WERI-Rb-1 (cell line): ENCODE measurements at places on chromosomes 4 and X.

DNA sequence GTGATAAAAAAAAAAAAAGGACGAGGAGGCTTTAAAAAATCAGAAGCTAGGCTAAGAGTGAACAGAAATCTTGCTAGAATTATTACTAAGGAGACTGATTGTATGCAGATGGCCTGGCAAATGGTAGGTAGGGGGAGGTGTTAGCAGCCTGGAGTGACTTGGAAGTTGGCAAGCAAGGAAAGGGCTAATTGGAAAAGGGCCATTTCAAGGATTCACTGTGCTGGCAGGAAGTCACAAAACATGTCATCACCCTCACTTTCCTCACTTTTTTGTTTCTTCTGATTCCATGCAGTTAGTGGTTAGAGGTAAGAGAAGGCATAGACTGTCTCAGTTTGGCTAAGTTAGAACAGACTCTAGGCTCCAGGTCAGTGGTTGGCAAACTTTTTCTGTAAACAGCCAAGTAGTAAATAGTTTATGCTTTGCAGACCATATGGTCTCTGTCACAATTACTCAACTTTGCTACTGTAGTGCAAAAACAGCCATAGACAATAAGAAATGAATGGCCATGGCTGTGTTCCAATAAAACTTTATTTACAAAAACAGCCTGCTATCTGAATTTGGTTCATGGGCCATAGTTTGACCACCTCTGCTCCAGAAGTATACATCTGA, 646.5 kb upstream of the ACTRT1 start:
- no peak for DNase-seq

- DNase-seq: no peak
Measured at GRCh38 chrX:71198066-71198465, 25.0 kb upstream of the GJB1 start.

DNA sequence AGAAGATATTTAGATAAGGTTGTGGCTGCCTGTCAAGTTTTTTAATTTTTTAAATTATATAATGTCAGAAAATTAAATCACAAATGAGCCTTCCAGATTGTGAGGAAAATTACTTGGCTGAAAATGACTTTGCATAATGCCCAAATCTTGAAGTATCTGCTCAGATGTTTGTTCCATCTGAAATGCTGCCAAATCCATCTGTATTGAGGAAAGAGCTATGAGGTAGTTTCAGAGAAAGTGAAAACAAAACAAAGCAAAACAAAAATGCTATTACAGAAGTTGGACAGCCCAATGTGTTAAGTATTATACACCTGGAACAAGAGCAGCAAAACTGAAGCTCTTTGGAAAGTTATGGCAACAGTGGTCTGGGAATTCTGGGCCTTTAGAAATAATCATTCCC, 23.3 kb upstream of the GUCY1B1 start:
- no peak for DNase-seq

DNA sequence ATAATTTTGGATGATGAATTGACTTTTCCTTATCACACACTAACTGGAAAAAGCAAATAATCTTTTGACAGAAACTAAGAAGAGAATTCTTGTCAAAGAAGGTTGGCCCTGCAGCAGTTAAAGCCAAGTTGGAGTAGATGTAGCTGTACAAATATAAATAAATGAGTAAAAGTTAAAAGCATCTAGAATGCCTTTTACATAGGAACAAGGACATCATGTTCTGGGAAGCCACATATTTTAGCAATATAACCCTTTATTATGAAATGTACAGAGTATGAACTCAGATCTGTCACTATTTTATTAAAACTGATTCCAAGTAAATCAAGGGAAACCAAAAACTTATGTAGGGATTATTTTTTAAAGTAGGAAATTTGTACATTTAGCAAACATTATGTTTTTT, 269.4 kb upstream of the FAT4 start:
- DNase-seq: no peak

DNA sequence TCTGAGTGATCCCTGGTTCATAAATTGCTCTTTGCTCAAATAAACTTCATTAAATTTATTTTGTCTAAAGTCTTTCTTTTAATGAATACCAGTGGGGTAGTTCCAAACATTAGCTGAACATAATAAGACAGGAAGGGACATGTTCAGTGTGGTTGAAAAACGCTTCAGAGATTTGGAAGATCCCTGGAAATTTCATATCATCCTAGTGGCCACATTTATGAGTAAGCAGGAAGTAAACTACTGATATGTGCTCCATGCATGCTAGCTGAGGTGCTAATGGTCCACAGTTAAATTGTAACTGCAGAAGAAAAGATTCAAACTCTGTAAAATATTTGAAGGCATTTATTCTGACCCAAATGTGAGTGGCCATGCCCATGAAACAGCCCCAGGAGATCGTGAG, 1328.7 kb downstream of the ADGRL3 start:
- no peak for DNase-seq

GRCh38 chrX:35809781-35810180, 11.6 kb downstream of the MAGEB16 start:
- no peak for DNase-seq

GRCh38 chr4:108170631-108171338, 2.1 kb upstream of the LEF1 start:
- DNase-seq: no peak

GRCh38 chrX:9456250-9457074, 8.4 kb upstream of the TBL1X start:
- DNase-seq: no peak

DNA sequence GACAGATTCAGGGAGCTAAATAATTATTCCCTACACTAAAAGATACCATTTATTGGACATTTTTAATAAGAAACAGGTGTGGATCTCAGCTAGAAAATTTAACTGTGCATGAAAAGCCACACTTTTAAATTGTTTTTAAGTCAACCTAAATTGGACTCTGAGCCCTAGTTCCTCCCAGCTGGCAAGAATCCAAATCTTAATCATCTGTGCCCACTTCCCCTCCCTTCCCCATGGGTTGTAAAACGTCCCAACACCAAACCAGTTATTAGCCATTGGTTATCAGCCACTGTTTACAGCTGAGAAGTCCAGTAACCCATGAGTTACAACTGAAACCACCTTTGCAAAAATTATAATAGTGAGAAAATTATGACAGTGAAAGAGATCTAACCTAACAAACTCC, 125.6 kb upstream of the S100G start:
- DNase-seq: no peak

DNA sequence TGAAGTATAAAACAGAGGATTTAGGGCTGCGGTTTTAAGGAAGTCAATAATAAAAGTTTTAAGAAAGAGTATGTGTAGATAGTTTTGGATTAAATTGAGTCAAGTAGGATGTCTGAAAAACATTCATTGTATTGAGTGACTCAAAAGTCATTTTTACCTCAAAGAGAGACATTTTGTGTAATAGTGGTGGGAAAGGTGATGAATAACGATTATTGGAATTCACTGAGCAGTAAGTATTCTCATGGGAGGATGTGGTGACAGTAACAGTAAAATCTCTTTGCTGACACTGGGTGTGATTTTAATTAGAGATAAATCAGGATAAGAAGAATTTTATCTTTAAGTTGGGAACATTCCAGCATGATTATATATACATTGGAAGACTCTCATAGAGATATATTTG, 233.6 kb downstream of the PDHA2 start:
- no peak for DNase-seq

GRCh38 chrX:22122510-22122909, 90.4 kb downstream of the PHEX start:
- DNase-seq: no peak

DNA sequence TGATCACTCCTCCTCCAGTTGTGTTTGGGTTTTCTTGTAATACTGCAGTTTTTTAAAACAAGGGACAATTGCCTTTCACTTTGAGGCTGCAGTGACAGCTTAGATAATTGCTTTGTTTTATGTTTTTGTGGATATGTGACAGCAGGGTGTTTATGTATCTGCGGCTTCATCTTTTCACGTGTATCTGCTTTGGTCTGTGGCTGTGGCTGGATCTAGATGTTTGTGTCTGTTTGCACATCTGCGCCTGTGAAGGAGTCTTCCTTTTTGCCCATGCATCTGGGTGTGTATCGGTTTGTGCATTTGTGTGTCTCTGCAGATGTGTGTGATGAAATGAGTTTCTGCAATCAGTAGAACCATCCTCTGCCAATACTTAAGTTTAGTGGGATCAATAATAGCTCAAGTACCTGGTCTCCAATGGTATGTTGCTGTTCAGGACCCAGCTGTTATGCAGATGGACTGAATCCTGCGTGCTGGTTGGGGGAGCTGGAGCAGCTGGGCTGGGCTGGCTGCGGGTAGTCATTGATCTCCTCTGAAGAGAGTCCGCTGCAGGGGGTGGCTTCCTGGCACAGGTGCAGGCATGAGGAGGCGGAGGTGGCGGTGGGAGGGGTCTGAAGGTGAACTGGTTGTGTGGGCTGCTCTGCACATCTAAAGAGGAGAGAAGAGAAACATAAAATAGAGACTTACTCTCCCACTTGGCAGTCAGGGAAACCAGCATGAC, 390.3 kb downstream of the SH2D1A start:
- DNase-seq: no peak

- DNase-seq: no peak
Measured at GRCh38 chr4:71830-72229, 18.7 kb downstream of the ZNF595 start.

- DNase-seq: no peak
Measured at GRCh38 chrX:55490974-55491373, 1.3 kb upstream of the USP51 start.

GRCh38 chr4:88352062-88352740, 26.5 kb upstream of the HERC6 start:
- DNase-seq: no peak

DNA sequence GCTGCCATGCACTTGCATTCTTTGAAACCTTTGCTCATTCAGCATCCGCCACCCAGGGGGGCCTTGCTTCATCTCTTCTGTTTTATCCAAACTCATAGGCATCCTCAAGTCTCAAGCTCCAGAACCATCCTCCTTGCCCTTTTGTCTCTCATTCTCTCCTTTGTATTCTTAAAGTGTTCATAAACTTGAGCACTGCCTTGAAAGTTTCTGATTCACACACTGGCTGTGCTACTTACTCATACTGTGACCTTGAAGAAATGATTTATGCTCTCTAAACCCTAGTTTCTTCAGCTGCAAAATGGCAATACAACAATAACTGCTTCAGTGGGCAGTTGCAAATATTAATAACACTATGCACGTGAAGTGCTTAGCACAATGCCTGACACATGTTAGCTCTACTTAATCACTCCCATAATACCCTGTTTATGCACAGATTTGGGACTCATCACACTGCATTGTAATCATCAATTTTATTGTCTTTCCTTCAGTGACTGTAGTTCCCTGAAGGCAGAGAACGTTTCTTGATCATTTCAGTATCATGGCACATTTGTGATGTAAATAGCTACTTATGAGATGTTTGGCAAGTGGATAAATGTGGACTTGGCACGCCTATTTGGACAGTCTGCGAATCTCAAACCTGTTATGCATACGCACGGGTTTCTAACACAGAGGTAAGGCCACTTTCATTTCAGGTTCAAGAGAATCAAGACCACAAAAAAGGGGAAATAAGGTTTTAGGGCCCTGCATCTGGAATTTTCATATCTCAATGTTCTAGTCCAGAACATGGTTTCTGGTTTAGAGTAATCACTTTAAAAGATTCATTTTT, 291.0 kb downstream of the LDB2 start:
- no peak for DNase-seq

GRCh38 chrX:68895778-68896177, 67.0 kb downstream of the EFNB1 start:
- DNase-seq: no peak

- no peak for DNase-seq
Measured at GRCh38 chrX:131923614-131924250, 99.4 kb upstream of the STK26 start.

GRCh38 chr4:98204236-98204553, 57.0 kb upstream of the RAP1GDS1 start:
- no peak for DNase-seq

DNA sequence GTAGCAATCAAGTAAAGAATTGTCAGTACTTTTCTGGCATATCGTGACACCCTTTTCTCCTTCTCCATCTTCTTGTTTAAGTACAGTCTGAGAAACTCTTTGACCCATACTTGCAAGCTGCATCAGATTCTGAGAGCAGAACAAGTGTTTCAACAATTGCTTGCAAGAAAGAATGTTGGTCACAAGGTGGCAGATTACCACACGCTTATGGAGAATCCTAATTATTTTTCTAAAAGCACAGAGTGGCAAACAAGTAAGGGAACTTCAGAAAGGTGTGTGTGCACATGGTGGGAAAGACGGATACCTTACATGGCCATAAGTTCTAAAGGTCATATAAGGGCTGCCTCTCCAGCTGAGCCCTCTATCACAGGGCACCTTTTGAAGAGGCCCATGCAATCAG, 136.4 kb upstream of the FGF13 start:
- no peak for DNase-seq
